ENCODE measurements at places on chromosomes 2 and 18.
A peak's percentile ranks its signal among the peaks of the same experiment; 100 is the strongest.

DNA sequence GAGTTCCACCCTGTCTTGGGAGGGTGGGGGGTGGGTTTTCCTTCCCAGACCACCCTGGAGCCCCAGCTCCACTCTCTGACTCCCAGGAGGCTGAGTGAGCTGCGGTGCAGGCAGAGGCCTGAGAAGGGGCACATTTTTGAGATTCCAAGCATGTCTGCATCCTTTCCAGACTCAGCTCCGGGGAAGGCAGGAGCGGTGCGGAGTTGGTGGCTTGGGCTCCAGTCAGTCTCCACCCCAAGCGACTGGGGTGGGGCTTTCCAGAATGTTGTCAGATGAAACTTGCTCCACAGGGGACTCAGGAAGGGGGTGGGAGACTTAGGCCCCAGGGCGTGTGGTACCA lies 44.2 kb upstream of the HS6ST1 start:
- no peak for DNase-seq

DNA sequence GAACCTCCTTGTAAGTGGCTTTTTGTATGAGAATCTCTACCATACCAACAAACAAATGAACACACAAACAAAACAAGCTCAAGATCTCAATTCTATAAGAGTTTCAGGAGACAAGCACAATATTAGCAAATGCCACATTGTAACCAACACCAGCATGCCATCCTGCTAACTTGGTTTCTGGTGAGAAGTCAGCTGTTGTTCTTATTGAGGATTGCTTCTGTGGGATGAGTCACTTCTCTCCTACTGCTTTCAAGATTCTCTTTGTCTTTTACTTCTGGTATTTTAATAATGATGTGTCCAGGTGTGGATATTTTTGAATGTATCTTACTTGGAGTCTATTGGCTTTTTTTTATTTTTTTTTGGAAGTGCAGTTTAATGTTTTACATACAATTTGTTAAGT lies 131.7 kb downstream of the BCL2L11 start:
- DNase-seq: no peak

GRCh38 chr2:169690958-169691357 lies 3.2 kb downstream of the CFAP210 start:
- DNase-seq: no peak

GRCh38 chr2:146317959-146318358 lies 1526.9 kb upstream of the ACVR2A start:
- no peak for DNase-seq

GRCh38 chr2:29269765-29270109 lies 154.5 kb downstream of the CLIP4 start:
- no peak for DNase-seq

- no peak for DNase-seq
Measured at GRCh38 chr2:136051001-136051724, 65.7 kb upstream of the DARS1 start.

DNA sequence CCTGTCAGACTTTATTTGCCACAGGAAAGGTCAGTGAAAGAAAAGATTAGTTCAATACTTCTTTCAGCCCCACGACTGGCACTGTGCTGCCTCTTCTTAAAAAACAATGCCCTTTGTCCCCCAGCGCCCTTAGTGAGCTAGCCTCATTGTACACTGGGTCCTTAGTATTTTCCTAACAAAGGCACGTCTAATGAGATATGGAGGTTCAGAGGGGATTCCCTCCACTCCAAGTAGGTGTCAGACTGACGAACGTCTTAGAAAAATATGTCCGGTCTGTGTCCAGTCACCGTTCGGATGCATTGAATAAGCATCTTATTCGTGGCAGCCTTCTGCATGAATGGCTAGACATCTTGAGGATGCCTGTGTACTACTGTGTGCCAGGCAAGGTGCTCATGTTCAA lies 1.1 kb downstream of the FECH start:
- no peak for DNase-seq

- no peak for DNase-seq
Measured at GRCh38 chr2:38190542-38191218, 114.7 kb upstream of the CYP1B1 start.

DNA sequence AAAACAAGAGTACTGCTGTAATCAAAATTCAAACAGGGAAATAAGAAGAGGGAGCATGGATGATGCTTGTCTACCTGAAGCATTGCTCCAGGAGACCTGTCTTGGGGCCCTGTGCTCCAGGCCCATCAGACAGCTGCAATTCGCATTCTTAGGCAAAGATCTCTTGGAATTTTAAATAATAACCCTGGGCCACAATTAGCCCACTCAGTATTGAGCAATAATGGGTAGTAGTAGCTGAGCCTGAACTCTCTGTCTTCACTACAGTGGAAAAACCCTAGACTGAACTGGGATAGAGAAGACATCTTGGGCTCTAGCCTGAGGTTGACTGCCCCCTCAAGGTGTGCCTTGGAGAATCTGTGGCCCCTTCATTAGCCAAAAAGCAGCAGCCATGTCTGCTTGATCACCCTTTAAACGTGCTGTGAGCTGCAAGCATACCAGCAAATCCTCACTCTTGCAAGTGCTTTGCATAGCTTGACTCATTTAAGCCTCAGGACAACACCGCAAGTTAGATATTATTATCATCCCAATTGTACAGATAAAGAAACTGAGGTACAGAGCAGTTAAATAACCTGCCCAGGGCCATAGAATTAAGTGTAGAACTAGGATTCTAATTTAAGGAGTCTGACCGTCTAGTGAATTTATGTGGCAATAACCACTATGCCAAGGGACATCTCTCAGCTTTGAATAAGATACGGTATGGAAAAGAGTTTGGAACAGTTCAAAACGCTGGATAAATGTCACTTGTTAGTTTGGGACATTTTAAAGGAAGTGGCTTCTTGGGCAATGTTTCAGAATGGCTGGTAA lies 69.0 kb downstream of the DDX1 start:
- no peak for DNase-seq

- DNase-seq: no peak
Measured at GRCh38 chr2:9556121-9556743, 602 bp upstream of the ADAM17 start.

DNA sequence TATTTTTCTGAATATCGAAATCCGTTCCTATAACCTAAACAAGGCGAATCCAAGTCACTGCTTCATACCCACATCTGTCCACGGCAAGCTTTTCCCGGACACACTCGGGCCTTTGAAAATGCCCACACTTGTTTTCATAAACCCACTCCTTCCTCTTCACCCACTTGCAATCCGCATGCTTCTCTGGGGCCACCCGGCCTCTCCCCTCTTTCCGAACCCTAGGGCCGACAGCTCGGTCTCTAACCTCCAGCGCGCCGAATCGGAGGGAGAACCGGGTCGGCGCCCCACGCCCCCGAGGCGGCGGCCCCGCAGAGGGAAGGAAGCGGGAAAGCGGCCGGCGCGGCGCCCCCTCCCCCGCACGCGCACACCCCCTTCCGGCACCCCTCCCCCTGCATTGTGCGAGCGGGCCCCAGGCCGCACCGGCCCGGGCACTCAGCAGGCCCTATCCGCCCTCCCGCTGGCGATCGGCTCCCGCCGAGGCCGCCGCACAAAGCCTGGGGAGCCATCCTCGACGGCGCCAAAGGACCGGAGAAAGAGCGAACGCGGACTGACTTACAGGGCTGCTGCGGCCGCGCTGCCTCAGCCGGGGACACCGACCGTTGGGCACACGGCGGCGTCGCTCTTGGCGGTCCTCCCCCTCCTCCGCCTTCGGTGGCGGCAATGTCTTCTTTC lies 467 bp downstream of the PUM2 start:
- peak; percentile 56 for DNase-seq

GRCh38 chr18:74498712-74499627 lies 2.8 kb downstream of the CNDP2 start:
- DNase-seq: peak; percentile 73

- DNase-seq: no peak
Measured at GRCh38 chr2:23734416-23734815, 192.5 kb downstream of the ATAD2B start.

GRCh38 chr2:175234153-175234552 lies 52.6 kb upstream of the ATP5MC3 start:
- DNase-seq: no peak

DNA sequence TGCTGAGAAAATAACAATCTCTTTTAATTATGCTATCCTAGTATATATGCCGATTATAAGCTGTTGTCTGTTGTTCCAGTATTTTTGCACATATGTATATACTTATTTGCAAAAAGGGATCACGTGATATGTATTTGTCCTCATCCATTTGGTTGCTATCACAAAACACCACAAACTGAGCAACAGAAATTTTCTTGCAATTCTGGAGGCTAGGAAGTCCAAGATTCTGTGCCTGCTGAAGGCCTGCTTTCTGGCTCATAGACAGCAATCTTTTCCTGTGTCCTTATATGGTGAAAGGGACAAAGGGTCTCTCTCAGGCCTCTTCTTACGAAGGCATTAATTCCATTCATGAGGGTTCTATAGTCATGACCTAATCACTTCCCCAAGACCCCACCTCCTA lies 186.5 kb downstream of the LPIN1 start:
- no peak for DNase-seq

DNA sequence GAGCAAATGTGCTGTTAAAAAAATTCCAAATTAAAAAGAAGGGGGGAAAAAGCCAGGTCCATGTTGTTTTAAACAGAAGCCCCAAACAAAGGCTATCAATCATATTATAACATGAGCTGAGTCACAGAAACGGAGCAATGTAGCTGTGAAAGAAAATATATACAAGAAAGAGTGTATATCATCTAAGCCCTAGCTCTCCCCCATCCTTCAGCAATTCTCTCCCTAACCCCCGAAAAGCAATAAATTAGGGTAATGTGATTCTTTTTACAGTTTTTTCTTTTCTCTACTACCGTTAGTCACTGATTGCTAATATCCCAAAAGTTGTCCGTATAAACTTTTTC lies 25.3 kb downstream of the FEZ2 start:
- no peak for DNase-seq

- DNase-seq: peak; percentile 45
Measured at GRCh38 chr2:33441235-33441810, 35.1 kb upstream of the RASGRP3 start.

- no peak for DNase-seq
Measured at GRCh38 chr18:31954349-31954748, 11.4 kb upstream of the TRAPPC8 start.
